ENCODE measurements at places on chromosomes 16 and 17.

GRCh38 chr16:1264345-1265089 is 8.6 kb downstream of the TPSD1 start:
- DNase-seq: no peak

DNA sequence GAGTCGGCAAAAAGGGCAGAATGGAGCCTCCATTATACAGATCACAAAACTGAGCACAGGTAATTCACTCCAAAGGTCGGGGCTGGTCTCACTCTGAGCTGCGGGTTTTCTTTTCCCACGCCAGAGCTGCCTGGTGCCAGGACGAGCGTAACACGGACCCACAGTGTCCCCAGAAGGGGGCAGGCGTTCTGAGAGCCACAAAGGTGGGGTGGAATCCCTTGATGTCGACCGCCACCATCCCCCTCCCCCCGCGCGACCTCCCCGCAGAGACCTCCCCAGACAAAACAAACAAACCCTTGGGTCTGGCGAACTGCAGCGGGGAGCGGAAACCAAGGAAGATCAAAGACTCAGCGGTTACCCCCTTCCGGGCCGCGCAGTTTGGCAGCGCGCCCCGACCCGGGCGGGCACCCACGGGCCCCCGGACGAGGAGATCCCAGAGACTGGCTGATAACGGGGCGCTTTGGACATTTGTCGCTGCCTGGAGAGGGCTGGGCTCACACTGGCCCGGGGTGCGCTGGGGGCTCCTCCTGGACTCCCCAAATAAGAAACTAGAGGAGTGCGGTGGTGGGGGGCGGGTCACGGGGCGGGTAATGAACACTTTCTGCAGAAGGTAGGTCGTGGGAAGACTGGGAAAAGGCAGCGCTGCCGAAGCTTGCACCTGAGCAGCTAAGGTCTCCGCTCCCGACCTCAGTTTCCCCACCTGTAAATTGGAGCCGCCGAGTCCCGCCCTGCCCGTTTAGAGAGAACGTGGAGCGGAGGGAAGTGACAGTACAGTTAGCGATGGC is 664 bp upstream of the NKD1 start:
- peak; percentile 72 for DNase-seq

DNA sequence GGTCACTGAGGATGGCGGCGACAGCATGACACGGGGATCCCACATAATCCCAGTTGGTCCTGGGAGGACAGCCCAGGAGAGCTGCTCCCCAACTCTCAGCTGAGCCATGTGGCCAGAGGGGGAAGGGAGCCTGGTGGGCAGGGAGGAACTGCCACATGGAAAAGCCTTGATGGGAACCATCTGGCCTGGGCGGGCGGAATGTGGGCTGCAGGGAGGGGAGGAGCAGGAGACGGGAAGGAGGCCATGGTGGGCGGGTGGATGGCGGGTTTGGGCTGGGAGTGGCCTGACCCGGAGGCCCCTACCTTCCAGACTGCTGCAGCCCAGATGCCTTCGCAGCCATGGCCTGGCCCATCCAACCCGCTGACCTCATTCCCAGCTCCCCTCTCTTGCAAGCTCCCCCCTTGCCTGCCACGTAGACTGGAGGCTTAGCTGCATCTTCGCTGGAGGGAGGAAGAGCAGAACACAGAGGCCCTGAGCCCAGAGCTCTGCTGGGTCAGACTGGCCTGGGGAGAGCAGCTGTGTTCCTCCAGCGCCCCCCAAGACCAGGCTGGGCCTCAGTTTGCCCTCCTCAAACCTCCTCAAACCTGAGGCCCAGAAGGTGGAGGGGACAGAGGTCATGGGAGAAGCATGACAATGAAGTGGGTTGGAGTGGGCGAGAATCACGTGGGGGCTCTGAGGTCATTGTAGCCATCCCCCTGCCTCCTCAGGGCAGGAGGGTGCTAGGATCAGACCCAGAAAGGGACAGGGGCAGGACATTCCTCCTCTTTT is 8.2 kb upstream of the COL1A1 start:
- DNase-seq: no peak

DNA sequence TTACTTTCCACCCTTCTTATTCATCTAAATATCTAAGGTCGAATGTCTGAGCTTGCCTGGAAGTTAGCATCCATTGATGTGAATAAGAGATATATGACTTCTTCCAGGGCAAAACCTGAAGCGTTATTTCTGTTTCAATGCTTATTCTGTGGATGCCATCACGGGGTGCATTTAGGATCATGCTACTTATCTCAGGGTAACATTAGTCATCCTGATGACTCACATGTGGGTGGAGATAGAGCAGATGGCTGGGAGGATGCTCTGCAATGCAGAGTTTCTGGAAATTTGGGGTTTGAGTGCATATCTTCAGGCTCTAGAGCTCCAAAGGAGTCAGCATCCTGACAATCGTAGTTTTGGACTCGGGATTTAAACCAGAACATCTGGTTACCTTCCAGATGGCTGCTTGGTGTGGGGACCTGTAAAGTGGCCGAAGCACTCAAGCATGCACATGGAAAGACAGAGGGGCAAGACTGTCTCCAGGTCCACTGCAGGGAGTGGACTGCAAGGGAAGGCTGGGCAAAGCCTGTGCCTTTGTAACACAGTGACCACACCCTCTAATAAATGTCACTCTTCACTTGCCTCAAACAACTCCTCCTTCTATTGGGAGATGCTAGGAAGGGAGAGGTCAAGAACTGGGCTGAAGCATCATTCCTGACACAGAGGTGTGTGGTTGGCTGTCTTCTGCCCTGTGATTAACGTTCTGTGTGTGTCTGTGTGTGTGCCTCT is 175.2 kb upstream of the SALL1 start:
- no peak for DNase-seq

DNA sequence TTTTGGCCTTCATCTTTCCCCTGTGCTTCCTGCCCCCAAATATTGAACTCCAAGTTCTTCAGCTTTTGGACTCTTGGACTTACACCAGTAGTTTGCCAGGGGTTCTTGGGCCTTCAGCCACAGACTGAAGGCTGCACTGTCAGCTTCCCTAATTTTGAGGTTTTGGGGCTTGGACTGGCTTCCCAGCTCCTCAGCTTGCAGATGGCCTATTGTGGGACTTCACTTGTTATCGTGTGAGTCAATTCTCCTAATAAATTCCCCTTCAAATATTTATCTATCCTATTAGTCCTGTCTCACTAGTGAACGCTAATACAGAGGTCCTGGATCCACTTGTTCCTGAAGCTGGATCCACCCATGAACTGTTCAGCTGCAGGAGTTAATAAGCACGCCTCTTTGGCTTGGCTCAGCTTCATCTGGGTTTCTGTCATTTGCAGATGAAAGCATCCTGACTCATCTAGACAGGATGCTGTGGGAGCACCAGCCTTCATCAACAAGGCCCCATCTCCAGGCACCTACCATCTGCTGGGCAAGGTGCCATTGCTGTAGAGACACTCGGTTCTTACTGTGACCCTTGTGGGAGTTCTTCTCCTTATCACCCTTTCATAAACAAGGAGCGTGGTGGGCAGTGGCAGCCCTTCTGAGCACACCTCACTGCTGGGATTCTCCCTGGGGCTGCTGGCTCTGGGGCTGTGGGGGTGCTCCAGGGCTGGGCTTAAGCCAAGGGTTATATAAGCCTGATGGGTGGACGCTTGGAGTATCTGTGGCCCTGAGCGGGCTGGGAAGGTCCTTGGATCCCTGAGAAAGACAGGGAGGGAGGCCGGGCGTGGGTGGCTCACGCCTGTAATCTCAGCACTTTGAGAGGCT is 23.1 kb downstream of the LAT start:
- peak; percentile 91 for DNase-seq

DNA sequence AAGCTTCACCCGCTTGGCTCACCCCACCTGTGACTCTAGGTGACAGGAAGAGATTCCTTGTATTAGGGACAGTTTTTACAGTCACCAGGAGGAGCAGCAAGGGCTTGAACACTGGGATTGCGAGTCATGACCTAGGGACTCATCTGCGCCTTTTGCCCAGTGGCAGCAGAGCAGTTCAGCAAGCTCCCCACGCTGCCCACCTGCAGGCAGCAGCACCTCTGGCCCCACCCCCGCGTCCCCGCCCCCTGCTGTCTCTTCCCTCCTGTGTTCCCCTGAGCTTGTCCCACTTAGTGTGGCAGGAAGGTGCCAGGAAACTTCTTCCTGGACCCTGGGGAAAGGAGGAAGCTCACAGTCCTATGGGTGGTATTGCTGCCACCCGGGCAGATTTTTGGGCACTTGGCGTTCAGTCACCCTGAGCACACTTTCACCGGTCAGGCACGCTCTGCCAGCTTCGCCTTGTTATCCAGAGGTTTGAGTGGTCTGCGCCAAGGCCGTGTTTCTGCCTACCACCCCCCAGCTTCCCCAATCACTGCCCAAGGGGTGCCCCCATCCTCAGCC is 8.7 kb downstream of the MMP15 start:
- DNase-seq: no peak

DNA sequence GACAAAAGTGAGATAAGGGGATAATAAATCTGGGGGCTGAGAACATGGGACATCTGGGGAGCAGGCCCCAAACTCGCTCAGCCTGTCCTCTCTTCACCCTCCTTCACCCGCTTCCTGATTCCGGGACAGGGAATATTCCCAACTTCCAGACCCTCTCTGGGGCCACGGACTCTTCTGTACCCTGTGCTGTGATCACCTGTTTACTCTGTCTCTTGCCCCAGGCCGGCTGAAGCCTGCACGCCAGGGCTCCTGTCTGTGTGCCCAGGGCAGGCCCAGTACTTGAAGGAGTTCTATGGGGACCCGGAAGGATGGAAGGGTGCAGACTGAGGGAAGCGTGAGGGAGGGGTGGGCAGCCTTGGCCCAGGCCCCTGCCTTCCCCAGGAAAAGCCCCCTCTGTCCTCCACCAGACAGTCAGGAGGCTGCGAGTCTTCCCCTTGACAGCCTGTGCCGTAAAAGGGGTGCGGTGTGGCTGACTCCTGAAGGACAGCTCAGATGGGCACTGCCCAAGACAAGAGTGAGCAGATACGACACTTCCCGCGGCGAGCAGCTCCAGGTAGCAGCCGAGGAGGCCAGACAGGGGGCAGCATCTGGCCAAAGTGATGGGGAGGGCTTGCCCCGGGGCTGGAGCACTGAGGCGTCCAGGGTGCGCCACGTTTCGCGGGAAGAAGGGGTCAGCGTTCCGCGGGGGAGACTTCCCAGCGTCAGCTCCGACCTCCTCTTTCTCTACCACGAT is 1.0 kb upstream of the CCNF start:
- DNase-seq: peak; percentile 40

DNA sequence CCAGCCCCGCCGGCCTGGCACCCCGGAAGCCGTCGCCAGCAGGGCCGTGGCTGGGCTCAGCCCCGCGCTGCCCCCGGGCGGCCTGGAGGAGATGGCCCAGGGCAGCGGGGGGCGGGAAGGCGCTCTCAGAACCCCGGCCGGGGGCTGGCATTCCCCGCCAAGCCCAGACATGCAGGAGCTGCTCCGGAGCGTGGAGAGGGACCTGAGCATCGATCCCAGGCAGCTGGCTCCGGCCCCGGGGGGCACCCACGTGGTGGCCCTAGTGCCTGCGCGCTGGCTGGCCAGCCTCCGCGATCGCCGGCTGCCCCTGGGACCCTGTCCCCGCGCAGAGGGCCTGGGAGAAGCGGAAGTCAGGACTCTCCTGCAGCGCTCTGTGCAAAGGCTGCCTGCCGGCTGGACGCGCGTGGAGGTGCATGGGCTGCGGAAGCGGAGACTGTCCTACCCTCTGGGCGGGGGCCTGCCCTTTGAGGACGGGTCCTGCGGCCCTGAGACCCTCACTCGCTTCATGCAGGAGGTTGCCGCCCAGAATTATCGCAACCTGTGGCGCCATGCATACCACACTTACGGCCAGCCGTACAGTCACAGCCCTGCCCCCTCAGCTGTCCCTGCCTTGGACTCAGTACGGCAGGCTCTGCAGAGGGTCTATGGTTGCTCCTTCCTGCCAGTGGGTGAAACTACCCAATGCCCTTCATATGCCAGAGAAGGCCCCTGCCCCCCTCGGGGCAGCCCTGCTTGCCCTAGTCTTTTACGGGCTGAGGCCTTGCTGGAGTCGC is 551 bp downstream of the WDR81 start:
- no peak for DNase-seq

GRCh38 chr16:85731179-85731578 is 19.7 kb downstream of the C16orf74 start:
- no peak for DNase-seq

DNA sequence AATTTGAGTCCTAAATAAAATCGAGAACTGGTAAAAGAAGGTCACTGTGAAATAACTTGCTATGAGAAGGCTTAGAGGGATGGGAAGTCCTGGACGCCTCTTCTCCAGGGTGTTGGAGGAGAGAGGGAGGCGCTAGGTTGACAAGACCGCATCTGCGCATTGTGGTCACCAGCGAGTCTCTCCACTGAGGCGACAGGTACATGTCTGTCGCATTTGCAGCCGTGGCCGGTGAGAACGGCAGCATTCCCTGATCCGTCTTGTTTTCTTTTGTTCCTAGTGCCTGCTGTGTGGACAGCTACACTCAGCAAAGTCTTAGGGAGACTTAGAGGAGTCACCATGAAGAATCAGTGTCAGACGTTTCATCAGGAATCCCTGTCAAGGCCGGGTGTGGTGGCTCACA is 8.1 kb upstream of the ATP6V0C start:
- no peak for DNase-seq

GRCh38 chr16:23784811-23785447 is 30.1 kb downstream of the CHP2 start:
- DNase-seq: no peak

DNA sequence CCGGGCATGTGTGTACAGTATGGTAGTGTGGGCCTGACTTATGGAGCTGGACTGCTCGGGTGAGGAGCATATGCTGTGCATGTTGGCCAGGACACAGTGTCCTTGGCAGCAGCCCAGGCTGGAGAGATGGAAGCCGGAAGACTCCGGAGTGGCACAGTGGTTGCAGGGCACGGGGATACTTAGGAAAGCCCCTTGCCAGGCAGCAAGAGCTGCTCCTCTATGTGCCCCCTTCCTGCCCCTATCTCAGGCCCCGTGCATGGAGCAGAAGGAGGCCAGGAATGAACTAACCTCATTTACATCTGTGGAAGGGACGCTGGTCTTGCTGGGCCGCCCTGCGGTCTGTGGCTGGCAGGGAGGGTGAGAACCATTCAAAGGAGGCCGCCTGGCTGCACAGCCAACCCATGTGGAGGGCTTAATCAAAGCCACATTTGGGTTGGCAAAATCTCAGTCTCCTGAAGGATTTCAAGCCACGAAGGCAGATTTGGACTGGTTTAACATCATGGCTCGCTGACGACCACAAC is 32.2 kb upstream of the RCVRN start:
- no peak for DNase-seq

Data from activated CD8-positive, alpha-beta T cell treated with anti-CD3 and anti-CD28 coated beads for 36 hours (primary cell).